Neuronal stem cell (in vitro differentiated cells): ENCODE measurements at places on chromosomes 4 and X.

DNA sequence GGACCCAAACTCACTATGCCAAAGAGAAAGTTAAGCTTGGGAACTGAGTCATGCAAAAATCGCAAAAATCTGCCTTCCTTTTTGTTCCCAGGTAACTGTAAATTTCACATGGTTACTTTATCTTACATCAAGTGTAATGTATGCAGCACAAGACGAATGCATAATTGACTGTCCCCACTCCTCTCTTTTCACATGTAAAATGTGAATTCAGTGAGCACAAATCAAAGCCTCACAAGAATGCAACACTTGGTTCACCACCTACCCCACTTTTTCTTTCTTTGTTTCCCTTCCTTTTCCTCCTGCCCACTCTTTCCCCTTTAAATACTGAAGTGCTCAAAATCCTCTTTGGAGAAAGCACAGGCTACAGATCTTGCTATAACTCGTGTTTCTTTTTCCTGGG, 53.2 kb downstream of the MAGED4B start:
- no peak for DNase-seq

GRCh38 chrX:151042842-151043241, 59.7 kb downstream of the HMGB3 start:
- no peak for DNase-seq

- DNase-seq = no peak
Observed at GRCh38 chr4:89572224-89572858, 264.6 kb downstream of the SNCA start.

DNA sequence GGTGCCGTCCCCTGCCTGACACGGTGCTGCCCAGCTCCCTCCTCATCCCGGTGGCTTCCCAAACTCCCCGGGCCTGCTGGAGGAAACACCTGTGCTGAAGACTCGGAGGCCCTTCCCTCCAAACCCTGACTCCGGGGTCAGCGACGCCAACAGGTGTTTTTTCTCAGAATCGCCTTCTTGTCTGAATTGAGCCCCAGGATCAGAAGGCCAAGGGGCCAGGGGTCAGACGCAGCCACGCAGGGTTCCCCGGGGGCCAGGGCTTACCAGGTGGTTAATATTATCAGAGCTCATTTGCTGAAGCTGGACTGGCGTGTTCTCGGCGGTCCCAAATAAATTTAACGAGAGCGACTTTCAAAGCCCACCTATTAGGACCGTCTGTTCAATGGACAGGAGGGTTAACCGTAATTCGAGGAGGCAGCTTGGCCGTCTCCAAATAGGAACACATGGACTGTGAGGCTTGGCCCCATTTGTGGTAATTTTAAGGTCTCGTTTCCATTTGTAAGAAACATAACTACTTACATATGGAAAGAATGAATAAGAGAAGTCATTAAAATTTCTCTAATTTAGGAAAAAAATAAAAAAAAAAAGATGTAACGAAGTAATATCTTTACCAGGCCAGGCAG, 239.3 kb downstream of the CRLF2 start:
- DNase-seq = no peak

DNA sequence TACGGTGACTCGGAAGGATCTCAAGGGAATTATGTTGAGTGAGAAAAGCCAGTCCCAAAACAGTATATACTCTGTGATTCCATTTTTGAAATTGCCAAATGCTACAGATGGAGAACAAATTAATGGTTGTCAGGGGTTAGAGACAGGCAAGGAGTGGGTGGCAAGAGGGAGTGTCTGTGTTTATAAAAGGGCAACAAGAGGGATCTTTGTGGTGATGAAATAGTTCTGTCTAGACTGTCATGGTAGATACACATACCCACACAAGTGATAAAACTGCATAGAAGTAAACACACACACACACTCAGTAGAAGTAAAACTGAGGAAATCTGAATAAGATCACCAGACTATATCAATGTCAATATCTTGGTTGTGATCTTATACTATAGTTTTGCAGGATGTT, 92.7 kb downstream of the CD99L2 start:
- no peak for DNase-seq

DNA sequence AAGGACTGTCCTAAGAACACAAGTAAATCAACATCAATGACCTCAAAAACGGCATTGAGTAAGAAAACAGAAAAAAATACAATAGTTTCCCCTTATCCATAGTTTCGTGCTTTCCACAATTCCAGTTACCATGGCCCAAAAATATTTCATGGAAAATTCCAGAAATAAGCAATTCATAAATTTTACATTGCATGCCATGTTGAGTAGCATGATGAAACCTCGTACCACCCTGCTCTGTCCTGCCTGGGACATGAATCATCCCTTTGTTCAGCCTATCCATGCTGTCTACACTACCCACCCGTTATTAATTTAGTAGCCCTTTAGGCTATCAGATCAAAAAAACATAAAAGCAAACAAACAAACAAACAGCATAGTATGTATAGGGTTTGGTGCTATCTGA, 51.1 kb downstream of the KLF3 start:
- DNase-seq = no peak

- DNase-seq = no peak
Observed at GRCh38 chr4:39975488-39976089, 2.1 kb downstream of the PDS5A start.
